ENCODE measurements at places on chromosomes 13 and 19.
A peak's percentile ranks its signal among the peaks of the same experiment; 100 is the strongest.

GRCh38 chr19:32816555-32817099, 52.9 kb downstream of the SLC7A9 start:
- no peak for DNase-seq

- peak; percentile 19 for DNase-seq
Observed at GRCh38 chr19:49852631-49853126, 1.7 kb downstream of the PTOV1 start.

GRCh38 chr13:98026457-98026857, 73.0 kb downstream of the IPO5 start:
- no peak for DNase-seq

GRCh38 chr13:109998684-109999533, 212.5 kb upstream of the IRS2 start:
- DNase-seq: no peak

DNA sequence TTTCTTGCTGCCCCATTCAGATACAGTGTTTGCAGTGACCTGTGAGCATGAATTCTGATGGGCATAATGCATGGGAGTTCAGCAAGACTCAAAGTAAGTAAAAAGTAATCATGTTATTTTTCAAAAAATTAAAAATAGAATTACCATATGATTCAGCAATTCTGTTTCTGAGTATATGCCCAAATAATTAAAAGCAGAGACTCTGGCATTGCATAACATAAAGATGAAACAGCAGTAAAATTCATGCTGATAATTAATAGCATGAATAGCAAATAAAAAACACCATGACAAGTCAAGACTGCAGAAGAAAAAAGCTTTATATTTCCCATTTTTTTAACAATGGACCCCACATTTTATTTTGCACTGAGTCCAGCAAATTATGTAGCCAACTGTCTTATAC, 21.3 kb downstream of the RNF6 start:
- no peak for DNase-seq

- DNase-seq: peak; percentile 81
Observed at GRCh38 chr13:28324181-28324789, 170.6 kb downstream of the FLT1 start.

GRCh38 chr13:72101768-72102400, 234.9 kb upstream of the DACH1 start:
- no peak for DNase-seq

- DNase-seq: no peak
Observed at GRCh38 chr13:95557013-95557412, 4.5 kb downstream of the CLDN10 start.

DNA sequence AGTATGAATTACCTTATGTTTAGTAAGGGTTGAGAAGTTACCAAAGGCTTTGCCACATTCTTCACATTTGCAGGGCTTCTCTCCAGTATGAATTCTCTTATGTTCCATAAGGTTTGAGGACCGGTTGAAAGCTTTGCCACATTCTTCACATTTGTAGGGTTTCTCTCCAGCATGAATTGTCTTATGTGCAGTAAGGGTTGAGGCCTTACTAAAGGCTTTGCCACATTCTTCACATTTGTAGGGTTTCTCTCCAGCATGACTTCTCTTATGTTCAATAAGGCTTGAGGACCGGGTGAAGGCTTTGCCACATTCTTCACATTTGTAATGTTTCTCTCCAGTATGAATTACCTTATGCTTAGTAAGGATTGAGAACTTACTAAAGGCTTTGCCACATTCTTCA, 26.7 kb downstream of the ZNF728 start:
- DNase-seq: no peak

GRCh38 chr19:40369797-40370196, 20.2 kb downstream of the HIPK4 start:
- no peak for DNase-seq

- no peak for DNase-seq
Observed at GRCh38 chr19:8257052-8257443, 47.9 kb downstream of the CERS4 start.

GRCh38 chr13:50998326-50998725, 88.7 kb downstream of the RNASEH2B start:
- DNase-seq: no peak

GRCh38 chr13:29767006-29767405, 83.4 kb downstream of the UBL3 start:
- DNase-seq: no peak
